ENCODE measurements at places on chromosomes 13 and 19.
A peak's percentile ranks its signal among the peaks of the same experiment; 100 is the strongest.

GRCh38 chr19:43820098-43820883, 6.8 kb upstream of the ZNF283 start:
- peak; percentile 41 for DNase-seq

GRCh38 chr13:80036845-80037504, 304.0 kb downstream of the SPRY2 start:
- no peak for DNase-seq

DNA sequence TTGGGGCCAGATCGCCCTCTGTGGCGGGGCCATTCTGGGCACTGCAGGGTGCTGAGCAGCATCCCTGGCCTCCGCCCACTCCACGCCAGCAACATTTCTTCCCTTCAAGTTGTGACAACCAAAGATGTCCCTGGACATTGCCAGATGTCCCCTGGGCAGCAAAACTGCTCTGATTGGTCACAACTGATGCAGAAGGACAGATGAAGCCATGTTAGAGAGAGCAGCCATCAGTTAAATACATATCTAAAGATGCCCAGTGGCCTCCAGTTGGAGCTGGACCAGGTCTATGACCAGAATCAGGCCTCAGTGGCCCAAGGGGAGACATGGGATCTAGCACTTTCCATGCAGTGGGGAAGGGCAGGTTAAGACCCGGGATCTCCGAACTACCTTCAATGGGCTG, 125.7 kb downstream of the PTPRS start:
- DNase-seq = no peak

DNA sequence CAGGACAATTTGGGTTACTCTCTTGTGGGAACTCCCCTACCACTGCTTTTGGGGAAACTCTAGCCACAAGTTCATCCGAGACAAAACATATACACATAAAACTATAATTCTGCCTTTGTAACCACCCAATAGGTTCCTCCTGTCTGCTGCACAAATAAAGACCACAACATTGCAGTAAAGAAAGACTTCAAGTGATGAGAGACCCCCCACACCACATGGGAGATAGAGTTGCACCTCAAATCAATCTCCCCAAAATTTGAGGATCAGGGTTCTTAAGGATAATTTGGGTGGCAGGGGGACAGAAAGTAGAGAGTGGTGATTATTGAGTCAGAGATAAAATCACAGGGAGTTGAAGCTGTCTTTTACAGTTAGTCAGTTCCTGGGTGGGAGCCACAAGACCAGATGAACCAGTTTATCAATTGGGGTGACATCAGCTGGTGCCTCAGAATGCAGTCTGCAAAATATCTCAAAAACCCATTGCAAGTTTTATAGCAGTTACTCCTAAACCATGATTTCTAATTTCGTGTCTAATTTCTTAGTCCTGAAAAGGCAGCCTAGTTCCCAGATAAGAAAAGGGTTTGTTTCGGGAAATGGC, 1348.5 kb downstream of the PCDH9 start:
- no peak for DNase-seq

DNA sequence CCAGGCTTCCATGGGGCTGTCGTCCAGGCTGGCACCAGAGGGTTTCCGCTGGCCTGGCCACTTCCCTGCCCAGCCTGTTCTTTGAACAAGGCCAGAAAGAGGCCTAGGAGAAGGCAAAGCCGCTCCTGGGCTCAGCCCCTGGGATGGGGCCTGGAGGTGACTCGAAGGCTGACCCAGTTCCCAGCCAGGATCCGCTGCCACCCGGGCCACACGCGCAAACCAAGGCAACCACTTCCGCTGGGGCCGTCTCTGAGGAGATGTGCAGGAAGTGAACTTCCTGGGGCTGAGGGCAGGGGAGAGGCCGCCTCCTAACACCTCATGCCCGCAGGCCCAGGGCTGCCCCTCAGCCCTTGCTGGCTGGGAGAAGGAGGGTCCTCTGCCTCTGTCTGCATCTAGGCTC, 15.2 kb downstream of the PLEKHF1 start:
- DNase-seq = peak; percentile 93

DNA sequence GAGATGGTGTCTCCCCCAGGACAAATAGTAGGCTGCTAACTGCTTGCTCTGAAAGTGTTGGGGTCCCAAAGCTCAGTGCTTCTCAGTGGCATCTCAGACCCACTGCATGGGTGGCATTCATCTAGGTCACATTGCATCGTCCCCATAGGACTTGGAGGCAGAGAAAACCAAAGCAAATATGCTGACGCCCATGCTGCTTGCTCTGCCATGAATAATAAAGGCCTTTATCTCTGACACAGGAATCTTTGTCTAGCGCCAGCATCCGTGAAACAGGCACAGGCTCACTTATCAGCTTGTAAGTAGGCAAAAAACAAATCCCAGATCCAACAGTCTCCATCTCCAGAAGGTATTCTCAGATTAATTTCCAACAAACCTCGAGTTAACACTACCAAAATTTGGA, 18.9 kb upstream of the IPO5 start:
- DNase-seq = no peak

DNA sequence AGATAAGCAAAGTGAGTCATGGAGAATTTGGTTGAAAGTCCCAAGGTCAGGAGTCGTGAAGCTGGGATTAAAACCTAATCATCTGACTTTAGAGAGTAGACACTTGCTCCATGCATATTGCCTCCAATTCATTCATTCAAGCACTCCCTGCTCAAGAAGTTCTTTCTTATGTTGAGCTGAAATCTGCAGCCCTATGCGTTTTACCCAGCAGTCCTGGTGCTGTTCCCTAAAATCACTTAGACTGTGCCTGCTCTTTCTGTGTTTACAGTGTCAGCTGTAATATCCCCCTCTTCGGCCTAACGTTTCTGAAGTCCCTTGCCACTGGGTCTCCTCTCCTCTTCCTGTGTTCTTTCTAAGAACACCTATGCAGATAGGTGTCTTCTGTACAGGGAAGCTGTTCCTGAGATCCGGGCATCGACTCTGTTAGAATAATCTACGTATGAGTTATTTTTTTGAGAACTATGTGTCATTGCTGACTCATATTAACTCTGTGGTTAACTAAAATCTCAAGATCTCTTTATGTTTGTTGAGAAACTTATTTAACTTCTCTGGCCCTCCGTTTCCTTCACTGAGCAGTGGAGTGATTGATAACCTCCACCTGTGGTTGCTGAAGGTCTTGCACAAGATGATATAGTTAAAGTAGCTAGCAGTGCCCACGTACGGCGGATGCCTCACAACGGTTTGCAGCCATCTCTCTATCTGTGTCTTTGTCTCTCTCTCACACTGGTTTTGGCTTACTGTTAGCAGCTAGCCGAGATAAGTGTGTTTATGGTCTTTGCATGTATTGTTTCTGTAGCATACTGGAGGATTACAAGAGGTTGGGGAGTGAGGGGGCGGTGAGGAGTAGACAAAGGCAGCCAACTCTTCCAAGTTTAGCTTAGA, 4.7 kb downstream of the ALOX5AP start:
- DNase-seq = peak; percentile 42

All from CD4-positive, alpha-beta T cell (primary cell).